Karpas-422 (cell line): ENCODE measurements at places on chromosomes 1 and 21. TPM values are rescaled to one million over a fixed set of nuclear protein-coding genes. Genes with fewer than 3 reads are reported as not detected.

REN gene
- not detected in 2 replicates for total RNA-seq

SLC44A5 gene
- total RNA-seq: 0.04 TPM in 1 of 2 replicates, not detected in the other

GRCh38 chr1:36803868-36804570 is 230.3 kb downstream of the GRIK3 start:
- DNase-seq: no peak

PRR9 gene
- total RNA-seq: not detected in 2 replicates

- no peak for DNase-seq
Observed at GRCh38 chr1:155481741-155482241, 80.8 kb downstream of the ASH1L start.
